ENCODE measurements at places on chromosomes 12 and 14.

GRCh38 chr14:79840831-79841230 lies 370.5 kb downstream of the DIO2 start:
- no peak for DNase-seq

DNA sequence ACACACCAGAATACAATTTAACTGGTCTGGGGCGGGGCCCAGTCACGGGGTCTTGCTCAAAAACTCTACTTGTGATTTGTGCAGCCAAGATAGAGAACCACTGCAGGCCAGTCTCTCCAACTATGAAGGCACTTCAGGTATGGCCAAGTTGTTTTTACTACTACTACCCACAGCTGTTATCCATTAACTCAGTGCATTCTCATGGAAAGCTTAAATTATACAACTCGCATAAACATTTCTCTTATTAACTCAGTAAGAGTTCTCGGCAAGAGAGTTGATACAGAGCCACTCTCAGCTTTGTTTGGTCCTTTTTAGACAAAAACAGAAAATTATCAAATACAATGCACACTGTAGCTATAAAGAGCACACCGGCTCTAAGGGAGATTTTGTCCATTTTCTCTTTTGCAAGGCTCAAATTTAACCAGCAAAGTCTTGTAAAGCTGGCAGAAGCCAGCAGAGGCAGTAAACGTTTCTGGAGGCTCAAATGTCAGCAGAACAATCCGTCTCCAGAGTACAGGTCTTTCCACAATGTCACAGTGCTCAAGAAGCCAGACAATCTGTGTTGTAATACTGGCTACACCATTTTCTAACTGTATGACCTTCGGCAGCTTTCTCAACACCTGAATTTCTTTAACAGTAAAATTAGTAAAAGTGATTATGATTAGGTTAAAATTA lies 85.9 kb downstream of the PTGER2 start:
- DNase-seq = no peak

DNA sequence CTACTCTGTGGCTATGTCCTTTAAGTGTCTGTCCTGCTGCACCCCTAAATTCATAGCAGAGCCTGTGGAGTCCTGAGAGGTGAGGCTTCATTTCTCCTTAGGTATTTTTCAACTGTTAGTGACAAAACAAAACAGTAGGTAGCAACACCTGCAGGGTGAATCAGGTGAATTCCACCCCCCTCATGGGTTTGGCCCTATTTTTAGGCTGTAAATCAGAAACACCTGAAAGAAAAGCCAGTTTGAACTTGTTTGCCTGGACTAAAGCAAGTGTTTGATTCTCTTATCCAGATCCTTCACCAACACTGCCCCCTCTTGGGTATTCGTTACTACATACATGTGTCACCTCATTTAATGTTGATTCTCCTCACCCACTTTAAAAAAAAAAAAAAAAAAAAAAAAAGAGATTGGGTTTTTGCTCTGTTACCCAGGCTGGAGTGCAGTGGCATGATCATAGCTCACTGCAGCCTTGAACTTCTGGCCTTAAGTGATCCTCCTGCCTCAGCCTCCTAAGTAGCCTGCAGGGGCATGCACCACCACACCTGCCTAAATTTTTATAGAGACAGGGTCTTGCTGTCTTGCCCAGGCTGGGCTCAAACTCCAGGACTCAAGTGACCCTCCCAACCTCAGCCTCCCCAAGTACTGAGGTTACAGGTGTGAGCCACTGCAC lies 10.3 kb downstream of the TBPL2 start:
- DNase-seq = no peak

DNA sequence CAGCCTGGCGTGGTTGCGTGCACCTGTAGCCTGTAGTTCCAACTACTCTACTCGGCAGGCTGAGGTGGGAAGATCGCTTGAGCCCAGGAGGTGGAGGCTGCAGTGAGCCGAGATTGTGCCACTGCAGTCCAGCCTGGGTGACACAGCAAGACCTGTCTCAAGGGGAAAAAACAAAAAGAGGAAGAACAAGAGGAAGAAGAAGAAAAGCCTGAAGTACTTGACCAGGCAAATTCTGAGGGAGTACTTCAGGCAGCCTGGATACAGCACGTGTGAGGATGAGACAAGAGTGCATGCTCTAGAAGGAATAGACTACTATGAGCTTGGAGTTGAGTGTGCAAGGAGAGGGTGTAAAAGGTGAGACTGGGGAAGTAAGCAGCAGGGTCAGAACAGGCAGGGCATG lies 1.8 kb downstream of the GDF3 start:
- DNase-seq = no peak

GRCh38 chr12:87196321-87196720 lies 832.9 kb downstream of the C12orf50 start:
- DNase-seq = no peak

DNA sequence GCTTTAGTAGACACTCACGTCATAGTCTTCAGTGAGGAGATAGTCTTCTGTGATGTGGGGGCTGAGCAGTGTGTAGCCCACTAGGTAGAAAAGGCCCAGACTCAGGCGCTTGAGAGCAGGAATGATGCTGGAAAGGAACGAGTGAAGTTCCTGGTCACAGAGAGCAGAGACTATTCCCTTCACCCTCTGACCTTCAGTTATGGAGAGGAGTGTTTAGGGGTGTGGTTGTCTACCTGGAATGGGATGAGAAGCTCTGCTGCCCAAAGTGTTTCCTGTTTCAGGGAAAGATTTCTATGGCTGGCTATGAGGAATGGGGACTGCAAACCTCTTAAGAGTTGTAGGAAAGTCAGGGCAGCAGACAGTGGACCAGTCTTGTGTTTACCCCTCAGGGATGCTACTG lies 8.7 kb downstream of the EMG1 start:
- no peak for DNase-seq
